ENCODE measurements at places on chromosomes 6 and 20.

GRCh38 chr20:22513574-22513973, 70.8 kb downstream of the FOXA2 start:
- no peak for DNase-seq

DNA sequence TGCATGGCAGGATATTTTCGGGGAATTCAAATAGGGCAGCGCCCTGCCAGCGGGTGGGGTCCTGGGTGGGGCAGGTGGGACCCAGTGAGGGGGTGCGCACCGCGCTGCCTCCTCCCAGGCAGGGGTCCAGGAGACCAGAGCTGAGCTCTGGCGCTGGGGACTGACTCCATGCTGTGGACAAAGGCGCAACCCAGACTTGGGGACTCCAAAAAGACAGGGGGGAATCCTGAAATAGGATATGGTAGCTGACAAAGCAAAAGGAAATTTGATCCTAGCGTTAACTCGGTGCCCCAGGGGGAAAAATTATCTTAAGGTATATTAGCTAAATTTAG, 23.6 kb downstream of the TFAP2A start:
- no peak for DNase-seq

DNA sequence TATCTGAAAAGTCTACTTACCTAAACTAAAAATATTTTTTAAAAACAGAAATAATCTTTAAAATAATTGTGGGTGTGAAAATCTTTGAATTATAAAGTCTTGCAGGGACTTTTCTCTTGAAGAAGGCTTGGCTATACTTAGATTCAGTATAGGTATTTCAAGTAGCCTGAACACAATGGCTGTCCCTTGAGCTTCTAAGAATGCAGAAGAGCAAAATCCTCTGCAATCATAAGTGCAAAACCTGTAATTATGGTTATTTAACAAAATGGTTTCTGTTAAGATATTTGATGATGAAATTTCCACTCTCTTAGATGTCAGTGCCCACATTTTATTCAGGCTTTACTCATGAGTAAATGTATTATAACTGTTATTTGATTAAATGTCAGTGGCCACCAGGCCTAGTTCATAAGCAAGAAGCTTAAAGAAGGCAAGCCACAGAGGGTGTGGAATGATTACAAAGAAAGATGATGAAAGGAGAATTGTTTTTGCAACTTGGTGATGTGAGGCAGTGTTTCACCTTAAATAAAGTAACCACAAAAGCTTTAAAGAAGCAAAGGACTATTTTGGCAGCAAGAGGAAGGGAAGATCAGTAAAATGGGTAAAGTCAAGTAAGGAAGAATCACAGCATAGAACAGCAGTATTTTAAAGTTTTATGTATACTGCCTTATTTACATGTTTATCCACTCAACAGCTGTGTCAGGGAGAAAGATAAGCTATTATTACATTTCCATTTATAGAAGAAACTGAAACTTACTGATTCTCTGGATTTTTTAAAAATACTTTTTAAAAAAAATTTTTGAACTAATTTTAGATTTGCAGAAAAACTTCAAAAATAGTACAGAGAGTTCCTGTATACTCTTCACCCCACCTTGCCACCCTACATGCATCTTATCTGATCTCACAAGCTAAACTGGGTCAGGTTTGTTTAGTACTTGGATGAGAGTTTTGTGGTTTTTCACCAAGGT, 351.2 kb upstream of the RUNX2 start:
- DNase-seq: no peak

DNA sequence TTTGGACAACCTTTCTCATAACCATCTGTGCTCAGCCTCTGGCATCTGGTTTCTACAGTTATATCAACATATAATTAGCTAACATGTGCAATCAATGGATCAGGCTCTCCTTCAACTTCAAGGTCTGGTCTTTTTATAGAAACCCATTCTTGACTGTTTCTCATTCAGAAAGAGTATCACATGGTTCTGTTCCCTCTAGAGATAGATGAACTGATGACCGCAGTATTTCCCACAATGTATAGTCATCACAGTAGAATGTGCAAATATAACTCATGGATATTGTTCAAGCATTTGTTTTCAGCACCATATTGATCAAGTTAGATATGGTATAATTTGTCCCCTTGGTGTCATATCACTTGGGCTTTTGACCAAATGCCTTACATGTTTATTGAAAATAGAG, 656.2 kb downstream of the FRK start:
- DNase-seq: peak; percentile 7

- peak; percentile 57 for DNase-seq
These were observed 263.8 kb downstream of the ALDH8A1 start for GRCh38 chr6:134686071-134686470.

DNA sequence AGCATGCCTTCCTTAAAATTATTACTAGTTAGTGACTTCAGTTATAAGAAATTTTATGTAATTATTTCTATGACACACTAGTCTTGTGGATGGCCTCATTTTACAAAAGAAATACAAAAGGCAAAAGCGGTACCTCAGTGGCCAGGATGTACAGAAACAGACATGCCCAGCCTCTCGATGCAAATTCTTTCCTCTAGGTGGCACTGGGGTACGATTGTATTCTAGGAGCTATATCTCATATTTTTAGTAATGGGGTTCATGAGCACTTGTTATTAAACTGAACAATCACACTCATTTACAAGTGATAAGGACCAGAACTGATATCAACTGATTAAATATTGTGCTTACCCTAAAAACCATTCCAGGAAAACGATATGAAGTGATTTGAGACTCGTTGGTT, 59.8 kb downstream of the SOD2 start:
- peak; percentile 39 for DNase-seq

GRCh38 chr6:53854843-53855567, 60.2 kb downstream of the LRRC1 start:
- no peak for DNase-seq

DNA sequence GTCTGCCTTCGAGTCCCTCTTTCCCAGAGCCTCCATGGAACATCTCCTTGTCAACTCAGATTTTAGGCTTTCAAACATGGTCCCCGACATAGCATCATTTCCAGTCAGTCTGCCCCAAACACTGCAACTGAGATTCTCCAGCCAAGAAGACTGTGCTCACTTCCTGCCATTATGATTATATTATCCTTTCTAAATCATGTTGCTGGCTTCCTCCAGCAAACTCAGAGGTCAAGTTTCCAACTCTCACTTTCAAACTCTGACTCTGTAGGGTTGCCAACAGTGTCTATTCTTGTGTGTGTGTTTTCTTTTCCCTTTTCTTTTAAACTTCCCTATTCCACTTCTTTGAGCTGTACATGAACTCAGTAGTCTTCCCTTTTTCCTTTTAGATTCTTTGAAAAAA, 61.2 kb upstream of the TRAF3IP2 start:
- no peak for DNase-seq

- no peak for DNase-seq
These were observed 14.7 kb upstream of the RCAN2 start for GRCh38 chr6:46505693-46506512.

DNA sequence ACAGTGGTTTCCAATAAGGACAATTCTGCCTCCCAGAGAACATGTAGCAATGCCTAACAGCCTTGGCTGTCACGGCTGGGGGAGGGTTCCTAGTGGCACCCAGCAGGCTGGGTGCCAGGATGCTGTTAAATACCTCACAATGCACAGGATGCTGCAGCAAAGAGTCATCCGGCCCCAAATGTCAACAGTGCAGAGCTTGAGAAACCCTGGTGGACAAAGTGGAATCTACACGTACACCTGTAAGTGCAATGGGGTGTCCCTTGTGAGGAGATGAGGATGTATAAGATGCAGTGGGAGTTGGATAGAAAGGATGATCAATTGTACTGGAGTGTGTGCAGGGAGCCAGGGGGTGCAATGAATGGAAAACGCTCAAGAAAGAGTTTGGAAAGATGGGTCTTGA, 142.4 kb downstream of the FNDC1 start:
- peak; percentile 6 for DNase-seq

GRCh38 chr6:108869876-108870275, 21.7 kb downstream of the ARMC2 start:
- no peak for DNase-seq

- no peak for DNase-seq
These were observed 117.6 kb downstream of the SULF2 start for GRCh38 chr20:47667531-47668312.

- DNase-seq: no peak
These were observed 7.0 kb upstream of the RNF217 start for GRCh38 chr6:124955108-124955856.

GRCh38 chr6:55953335-55953734, 77.9 kb upstream of the BMP5 start:
- peak; percentile 54 for DNase-seq

GRCh38 chr6:128883906-128884305, 968 bp downstream of the LAMA2 start:
- no peak for DNase-seq

- DNase-seq: no peak
These were observed at the start of gene SFTA2 for GRCh38 chr6:30931969-30932645. Gene SFTA2 (minus strand): TSS chr6:30932170. CDS start chr6:30932096, 74 bp downstream.

- DNase-seq: no peak
These were observed 43.4 kb downstream of the PLAGL1 start for GRCh38 chr6:143964674-143965081.

DNA sequence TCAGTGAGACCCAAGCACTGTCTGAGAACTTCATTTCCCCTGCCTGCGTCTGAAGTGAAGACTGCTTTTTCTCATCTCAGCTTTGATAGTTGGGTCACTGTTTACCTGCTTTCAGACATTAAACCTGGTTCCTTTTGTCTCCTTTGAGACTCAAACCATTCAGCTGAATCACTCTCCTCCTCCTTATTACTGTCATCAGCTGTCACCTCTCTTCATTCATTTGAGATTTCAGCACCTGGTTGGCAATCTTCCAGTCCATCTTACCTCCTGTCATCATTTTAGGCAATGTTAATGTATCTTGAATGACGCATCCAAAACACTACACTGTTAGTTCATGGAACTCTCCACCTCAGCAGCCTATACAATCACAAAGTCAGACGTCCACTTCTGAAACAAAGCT, 34.3 kb upstream of the SOX4 start:
- DNase-seq: no peak

GRCh38 chr6:105272786-105273185, 93.0 kb upstream of the POPDC3 start:
- DNase-seq: peak; percentile 15

- DNase-seq: no peak
These were observed 81.9 kb upstream of the TULP1 start for GRCh38 chr6:35594503-35595186.

DNA sequence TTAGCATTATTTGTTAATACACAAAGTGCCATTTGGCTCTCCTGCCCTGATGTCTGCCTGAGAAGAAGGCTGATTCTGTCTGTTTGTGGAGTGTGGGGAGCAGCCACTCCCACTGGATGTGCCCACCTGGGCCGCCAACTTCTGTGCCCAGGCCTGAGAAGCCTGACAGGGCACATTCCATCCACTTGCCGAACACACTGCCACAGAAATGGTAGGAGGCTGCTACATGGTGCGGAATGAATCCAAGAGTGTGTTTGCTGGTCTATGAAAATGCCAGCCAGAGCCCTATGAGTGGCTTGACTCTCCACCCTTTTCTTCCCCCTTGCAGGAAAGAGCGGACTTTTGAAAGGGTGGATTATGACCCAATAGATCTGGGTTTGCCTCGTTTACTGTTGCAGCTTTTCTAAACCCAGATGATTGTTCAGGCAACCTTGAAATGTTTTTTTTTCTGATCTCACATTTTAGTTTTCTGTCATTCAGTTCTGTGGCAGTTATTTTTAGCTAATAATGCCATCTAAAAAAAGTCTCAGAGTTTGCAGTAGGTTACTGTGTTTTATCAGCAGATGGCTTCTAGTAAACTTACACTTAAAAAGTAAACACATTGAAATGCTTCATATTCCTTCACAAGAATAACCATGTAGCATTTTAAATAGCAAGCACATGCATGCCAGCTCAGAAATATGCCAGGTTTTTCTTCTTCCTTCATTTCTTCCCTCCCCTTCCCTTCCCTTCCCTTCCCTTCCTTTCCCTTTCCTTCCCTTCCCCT, 196.5 kb downstream of the SLC35F1 start:
- no peak for DNase-seq

Measured in EL (cell line).